Progenitor cell of endocrine pancreas (in vitro differentiated cells): ENCODE measurements at places on chromosomes 4 and X. TPM values are rescaled to one million over a fixed set of nuclear protein-coding genes. Genes with fewer than 3 reads are reported as not detected.

DNA sequence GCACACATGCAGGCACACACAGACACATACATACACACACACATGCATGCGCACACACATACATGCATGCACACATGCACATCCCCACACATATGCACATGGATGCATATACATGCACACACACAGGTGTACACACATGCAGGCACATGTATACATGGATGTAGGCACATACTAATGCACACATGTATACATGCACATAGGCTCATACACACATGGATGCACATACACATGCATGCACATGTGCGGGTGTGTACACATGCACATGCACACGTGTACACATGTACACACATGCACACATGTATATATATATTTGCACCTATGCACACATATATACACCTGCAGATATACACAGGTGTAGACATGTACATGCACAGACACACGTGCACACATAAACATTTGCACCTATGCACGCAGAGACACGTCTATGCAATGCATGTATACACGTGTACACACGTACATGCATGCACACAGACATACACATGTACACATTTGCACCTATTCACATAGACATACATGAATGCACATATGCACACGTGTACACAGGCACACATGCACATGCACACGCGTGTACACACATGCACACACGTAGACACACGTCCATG is 4.0 kb downstream of the PLCXD1 start:
- DNase-seq: no peak

- DNase-seq: peak; percentile 27
These were observed 266.8 kb downstream of the C4orf33 start for GRCh38 chr4:129362691-129363274.

DNA sequence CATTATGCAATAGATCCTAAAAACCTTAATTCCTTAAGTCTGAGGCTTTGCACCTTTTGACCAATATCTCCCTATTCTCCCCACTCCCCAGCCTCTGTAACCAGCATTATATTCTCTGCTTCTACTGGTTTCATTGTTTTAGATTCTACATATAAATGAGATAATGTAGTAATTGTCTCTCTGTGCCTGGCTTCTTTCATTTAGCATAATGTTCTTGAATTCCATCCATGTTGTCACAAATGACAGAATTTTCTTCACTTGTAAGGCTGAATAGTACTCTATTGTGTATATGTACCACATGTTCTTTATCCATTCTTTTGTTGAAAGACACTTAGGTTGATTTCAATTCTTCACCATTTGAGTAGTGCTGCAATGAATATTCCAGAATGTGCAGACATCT is 66.0 kb downstream of the MAGEC1 start:
- no peak for DNase-seq

DNA sequence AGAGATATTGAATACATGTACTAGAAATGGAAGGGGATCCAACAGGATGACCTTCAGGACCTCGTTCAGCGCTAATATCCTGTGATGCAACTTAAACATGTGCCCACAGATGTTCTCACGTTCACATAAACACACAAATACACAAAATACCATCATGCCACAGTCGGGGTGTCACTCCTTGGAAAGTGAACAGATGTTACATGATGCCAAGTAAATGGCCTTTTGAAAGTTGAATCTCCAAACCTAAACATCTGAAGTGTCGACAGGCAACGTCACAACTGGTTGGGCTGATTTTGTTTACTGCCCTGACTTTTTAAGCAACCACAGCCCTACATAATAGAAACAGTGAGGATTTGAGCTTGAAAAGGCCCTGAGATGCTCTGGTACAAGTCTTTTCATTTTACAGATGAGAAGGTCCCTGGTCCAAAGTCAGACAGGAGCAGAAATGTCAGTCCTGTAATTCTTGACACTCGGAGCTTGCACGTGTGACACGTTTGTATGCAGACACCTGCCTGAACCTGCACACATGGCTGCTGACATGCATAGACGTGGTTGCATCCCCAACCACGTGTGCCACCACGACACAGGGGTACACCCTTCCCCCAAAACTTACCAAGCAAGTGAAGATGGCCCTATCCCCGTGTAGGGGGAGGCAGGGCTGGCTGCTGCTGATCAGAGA is 23.5 kb upstream of the BCORL1 start:
- DNase-seq: no peak

The GPR119 gene
- total RNA-seq: 1.6 and 3.1 TPM in 2 replicates

The SMR3B gene
- not detected in 2 replicates for total RNA-seq
